ENCODE measurements at places on chromosomes 2 and 18.

GRCh38 chr2:158174495-158174894, 72.8 kb downstream of the UPP2 start:
- DNase-seq, result no peak

DNA sequence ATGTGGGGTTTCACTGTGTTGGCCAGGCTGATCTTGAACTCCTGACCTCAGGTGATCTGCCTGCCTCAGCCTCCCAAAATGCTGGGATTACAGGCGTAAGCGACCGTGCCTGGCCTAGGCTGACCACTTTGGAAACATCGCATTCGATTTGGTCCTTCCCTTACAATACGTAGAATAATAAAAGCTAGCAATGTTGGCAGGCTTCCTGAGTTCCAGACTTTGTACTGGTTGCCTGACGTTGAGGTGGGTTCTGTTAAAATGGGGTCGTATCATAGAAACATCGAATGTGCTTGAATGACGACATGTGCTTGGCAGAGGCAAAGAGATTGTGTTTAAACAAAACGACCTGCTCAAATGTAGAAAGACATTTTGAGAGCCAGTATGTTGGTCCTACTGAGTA, 56.1 kb downstream of the LTBP1 start:
- no peak for DNase-seq

DNA sequence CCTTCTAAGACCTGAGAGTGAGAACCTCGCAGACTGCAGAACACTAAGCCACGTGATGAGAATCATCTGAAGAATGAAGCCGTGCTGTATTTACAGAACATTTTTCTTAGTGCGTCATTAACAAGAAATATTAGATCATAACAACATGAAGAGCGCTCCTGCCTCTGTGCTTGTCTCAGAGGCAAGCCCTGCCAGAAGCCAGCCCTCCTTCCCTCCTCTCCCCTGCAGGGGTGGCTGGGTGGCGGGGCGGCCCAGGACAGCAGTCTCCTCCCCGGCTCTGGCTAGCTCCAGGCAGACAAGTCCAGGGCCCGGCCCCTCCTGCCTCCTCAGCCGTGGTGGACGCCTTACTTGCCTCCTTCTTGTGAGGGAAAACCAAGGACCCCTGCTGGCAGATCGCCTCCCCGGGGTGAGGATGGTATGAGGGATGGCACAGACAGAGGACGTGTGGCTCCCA, 262.7 kb downstream of the TWIST2 start:
- DNase-seq, result no peak

GRCh38 chr2:177320596-177320995, 56.1 kb upstream of the NFE2L2 start:
- no peak for DNase-seq

DNA sequence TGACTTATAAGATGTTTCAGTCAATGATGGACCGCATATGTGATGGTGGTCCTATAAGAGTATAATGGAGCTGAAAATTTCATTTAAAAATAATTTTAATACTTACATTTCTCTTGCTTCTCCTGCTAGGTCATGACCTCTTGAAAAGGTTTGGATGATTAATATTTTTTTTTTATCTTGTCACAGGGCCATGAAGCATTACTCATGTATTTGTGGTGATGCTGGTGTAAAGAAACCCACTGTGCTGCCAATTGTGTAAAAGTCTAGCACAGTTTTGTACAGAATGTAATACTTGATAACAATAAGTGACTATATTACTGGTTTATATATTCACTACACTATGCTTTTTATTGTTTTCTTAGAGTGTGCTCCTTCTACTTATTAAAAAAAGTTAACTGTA, 124.2 kb upstream of the CELF4 start:
- no peak for DNase-seq

GRCh38 chr2:204550751-204551511, 5.7 kb downstream of the PARD3B start:
- no peak for DNase-seq

- no peak for DNase-seq
Measured at GRCh38 chr2:119136093-119136492, 22.5 kb downstream of the C1QL2 start.

DNA sequence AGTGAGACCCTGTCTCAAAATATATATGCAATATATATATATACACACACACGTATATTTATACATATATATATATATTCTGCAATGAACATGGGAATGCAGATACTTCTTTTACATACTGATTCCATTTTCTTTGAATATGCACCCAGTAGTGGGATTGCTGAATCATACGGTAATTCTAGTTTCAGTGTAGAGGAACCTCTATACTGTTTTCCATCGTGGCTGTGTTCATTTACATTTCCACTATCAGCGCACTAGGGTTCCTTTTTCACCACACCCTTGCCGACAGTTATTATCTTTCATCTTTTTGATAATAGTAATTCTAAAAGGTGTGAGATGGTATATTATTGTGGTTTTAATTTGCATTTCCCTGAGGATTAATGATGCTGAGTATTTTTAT, 52.3 kb upstream of the SLC39A10 start:
- DNase-seq, result no peak
